SK-N-DZ (cell line): ENCODE measurements at places on chromosomes 6 and 20.

DNA sequence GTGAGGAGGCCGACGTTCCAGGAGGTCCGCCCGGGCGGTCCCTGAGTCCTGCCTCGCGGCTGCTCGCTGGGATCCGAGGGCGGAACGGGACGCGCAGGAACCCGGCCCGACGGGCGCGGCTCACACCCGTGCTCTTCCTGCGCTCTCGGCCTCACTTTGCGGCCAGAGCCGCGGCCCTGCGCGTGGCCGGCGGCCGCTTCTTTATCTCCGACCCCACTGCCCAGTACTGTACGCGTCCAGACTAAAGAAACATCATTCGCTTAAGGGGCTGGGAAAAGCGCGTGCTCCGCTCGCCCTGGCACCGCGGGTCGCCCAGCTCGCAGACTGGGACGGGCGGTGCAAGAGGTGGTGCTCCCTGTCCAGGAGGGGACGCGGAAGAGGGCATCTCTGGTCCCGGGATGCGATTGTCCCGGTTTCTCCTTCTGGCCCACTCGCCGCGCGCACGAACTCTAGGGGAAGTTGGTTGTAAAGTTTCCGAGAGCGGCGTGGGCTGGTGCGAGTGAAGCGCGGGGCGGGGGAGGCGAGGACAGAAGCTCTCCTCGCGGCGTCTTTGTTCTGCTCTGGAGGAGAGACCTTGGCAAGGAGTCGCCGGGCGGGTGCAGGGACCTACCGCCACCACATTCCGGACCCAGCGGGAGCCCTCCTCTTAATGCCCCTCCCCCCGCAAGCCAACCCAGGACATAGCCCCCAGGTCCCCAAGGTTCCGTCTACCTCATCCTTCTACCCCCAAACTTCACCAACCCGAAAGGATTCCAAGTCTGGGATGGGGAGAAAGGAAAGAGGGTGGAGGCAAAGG, 71.0 kb downstream of the SOX4 start:
- peak; percentile 31 for DNase-seq

DNA sequence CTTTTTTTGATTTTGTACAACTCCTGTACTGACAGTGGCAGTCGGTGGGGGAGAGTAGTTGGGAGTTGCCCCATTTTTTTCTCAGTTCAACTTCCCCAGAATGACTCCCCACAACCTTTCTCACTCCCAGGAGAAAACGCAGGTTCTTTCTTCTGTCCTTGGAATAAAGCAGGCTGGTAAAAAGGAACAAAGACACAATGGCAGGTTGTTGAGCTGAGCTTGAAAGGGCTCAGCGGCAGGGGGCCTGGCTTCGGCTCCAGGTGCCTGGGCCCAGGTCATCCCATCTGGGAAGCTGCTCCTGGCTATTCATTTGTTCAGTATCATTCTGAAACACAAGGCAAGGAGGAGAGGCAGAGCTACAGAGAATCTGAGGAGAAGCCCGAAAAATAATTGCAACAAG, 46.2 kb downstream of the PROKR2 start:
- DNase-seq = no peak

DNA sequence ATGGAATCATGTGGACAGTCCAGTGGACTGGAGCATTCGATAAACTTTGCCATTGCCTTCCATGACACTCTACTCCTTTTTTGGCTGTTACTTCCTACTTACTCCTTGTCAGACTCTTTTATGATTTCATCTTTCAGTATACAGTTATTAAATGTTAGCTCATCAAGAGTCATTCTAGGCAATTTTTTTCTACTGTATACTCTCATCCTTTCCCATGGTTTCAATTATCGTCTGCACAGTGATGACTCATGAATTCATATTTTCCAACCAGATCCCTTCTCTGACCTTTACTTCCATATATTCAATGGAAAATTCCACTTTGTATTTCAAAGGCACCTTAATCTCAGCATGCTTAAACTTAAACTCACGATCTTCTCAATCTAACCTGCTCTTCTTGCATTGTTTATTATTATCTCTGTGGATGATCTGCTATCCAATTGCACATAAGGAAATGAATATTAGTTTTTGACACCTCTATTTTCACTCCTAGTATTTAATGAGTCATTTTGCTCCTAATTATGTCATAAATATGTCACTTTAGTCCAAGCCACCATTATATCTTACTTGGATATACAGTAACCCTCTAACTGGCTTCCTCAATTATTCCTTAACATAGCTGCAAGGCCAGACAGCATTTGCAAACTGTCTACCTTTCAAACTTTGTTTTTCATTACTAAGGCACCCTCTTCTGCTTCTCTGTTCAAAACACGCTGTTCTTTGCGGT, 427.5 kb downstream of the PHF3 start:
- no peak for DNase-seq

- no peak for DNase-seq
These were observed 45.2 kb downstream of the UTRN start for GRCh38 chr6:144330017-144330987.

GRCh38 chr20:35307666-35308653, 15.7 kb upstream of the FAM83C start:
- DNase-seq = no peak
